Islet precursor cell (in vitro differentiated cells): ENCODE measurements at places on chromosomes 5 and 9.

DNA sequence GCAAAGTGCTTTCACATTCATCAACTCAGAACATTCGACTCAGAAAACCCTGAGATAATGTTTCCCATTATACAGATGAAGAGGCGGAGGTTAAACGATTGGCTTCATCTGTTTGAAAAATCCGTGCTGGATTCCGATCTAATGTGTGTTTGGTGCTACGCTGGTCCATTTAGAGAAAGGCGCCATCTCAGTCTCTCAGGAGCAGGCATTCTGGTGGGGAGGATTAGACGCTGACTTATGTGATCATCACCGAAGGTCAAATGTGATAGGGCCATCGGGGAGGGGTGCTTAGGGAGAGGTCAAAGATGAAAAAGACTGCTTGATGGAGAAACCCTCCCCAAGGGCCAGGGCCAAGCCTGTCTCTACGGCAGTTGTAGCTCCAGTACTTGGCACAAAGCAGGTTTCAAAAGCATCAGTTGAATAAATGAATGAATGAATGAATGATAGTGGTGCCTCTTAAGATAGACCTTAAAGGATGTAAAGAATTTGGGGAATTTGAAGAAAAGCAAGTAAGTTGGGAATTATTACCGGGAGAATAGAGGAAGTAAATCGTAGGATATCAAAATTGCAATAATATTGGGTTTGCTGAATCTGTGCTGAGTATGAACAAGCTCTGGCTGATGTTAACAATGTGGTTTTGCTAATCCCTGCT is 160.6 kb upstream of the SHB start:
- no peak for DNase-seq

GRCh38 chr9:133876144-133876543 is 116.0 kb downstream of the VAV2 start:
- peak; percentile 86 for DNase-seq

DNA sequence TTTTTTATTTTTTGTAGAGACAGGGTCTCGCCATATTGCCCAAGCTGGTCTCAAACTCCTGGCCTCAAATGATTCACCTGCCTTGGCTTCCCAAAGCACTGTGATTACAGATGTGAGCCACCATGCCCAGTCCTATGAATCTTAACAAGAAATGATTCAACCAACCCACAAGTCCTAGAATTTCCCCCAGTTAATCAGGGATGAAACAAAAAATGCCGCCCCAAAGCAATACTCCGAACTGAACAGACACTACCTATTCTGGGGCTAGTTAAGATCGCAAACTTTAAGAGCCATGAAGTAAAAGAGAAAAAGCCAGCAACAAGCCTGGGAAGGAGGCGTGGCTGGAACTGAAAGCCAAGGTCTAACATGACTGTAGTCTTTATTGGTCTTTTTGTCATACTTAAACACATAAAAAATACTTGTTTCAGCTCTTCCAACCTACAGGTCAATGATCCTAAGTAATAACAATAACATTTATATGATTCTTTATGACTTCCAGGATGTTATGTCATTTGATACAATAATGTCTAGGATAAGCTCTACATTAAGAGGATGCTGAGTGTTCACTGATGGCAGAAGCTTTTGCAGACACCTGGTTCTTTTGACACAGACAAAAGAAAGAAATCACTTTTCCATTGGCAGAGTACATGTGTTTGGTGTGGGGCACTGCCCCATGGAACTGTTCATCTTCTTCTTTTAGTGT is 361.1 kb upstream of the TLE4 start:
- DNase-seq: no peak

GRCh38 chr5:169637085-169637548 is at the start of gene DOCK2:
Gene DOCK2 (plus strand): TSS chr5:169637275. CDS start chr5:169637327, 52 bp downstream.
- DNase-seq: no peak

DNA sequence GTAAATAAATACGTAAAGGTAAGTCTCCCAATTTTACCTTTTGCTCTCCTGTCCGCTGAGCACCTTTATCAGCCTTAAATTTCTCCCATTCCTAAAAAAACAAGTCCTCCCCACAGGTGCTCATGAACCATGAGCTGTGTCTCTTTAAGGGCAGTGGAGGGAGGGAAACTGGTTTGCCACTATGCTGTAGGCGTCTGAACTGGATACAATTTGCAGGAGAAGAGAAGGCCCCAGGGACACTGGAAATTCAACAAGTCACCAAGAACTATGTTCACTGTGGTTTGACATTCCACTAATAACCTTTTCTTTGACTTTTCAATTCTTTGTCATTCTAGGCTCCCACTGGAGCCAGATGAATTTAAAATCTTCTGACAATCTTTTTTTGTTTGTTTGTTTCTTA is 72.2 kb downstream of the LHFPL2 start:
- no peak for DNase-seq

DNA sequence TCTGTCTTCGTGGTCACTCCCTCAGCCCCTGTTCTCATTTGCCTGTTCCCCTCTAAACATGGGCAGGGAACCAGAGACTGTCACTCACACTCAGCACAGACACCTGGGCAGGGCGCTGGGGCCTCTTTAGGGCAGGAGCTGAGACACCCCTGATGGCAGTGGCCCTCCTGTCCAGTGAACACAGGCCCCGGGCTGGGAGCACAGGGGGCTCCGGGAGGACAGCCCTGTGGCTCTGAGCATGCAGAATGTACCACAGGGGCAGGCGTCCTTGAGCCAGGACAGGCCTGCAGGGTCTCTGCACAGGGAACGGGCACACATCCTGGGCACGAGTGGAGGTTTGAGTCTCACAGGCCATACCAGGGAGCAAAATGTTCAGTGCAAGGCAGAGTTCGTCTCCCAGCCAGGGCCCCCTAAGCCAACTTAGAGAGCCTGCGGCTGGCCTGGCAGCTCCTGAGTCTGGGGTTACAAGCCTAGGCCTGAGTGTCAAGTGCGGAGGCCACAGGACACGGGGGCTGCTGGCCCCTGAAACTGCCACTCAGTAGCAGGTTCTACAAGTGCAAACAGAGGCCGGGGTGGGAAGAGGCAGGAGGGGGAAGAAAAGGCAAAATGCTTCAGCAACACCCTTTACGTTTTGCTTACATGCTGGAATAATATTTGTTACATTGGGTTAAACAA is 55.9 kb upstream of the NKD2 start:
- no peak for DNase-seq

DNA sequence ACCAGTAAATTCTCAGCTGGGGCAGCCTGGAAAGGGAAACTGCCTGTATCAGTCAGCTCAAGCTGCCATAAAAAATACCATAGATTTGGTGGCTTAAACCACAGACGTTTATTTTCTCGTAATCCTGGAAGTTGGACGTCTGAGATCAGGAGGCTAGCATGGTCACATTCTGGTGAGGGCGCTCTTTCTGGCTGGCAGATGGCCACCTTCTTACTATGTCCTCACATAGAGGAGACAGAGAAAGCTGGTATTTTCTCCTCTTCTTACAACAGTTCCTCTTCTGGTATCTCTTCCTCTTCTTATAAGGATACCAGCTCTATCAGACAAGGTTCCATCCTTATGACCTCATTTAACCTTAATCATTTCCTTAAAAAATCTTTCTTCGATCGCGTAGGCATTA is 50.5 kb upstream of the RFX3 start:
- DNase-seq: no peak

- peak; percentile 96 for DNase-seq
These were observed 37.6 kb downstream of the DUSP1 start for GRCh38 chr5:172733131-172733973.
